ENCODE measurements at places on chromosomes 11 and 22.

DNA sequence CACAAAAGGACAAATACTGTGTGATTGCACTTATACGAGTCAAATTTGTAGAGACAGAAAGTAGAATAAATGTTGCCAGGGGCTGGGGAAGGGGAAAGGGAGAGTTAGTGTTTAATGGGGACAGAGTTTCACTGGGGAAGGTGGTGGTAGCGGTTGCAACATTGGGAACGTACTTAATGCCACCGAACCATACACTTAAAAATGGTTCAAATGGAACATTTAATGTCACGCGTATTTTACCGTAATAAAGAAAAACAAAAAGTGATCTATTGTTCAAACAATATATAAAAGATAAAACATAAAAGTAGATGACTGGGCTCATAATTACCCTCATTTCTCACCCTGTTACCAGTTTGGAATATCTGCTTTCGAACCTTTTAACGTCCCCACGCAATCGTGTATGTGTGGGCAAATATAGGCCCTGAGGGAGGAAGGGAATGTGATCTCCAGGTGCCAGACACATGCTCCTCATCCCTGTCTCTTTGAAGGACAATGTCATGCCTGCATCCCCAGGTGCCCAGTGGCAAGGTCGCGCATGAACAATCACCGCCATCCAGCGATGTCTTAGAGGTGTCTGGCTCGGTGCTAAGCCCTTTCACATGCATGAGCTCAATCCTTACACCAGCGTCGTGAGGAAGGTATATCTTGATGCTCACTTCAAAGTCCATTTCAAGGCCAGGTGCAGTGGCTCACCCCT lies 35.3 kb downstream of the LIF start:
- no peak for DNase-seq

DNA sequence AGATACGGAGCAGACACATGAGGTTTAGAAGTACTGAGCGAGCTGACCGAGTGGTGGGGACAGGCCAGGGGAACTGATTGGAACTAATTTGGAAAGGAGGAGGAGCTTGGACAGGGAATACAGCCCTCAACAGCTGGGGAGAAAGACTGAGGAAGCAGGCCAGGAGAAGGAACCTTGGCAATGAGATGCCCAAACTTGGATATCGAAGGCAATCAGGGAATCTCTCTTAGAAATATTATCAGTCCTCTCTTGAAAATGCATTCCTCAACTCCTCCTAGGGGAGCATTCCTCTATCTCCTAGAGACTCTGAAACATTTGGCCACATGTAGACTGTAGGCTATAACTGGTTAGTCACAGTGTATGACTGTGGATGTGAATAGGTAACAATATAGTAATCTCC lies 284.6 kb downstream of the GUCY1A2 start:
- no peak for DNase-seq

DNA sequence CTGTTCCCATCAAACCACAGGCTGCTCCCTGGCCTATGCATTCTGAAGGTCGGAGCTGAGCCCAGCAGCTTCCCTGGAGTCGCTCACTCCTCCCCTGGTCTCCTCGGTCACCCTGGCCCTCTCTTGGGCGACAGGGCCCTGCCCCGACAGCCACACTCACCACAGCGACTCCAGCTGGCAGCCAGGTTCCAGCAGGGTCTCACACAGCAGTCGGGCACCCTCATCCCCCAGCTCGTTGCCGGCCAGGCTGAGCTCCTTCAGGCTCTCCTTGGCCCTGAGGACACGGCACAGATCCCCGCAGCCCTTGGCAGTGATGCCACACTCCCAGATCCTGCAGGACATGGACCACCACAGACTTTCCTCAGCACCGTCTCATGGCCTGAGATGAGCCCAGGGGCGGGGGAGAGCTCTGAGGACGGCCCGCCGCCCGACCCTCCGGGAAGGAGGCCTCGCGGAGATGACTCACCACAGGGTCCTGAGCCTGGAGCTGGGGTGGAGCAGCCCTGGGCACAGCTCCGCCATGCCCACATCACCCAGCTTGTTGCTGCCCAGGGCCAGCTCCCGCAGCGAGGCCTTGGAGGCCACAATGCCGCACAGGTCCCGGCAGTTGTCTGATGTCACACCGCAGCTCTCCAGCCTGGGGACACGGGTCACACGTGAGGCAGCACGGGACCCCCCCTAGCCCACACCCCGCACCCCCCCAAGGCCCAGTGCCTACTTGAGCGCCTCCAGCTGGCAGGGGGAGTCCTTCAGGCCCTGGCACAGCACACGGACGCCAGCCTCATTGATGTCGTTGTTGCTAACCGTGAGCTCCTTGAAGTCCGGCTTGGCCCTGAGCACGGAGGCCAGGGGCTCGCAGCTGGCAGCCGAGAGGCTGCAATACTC lies 8.5 kb downstream of the RNH1 start:
- no peak for DNase-seq

DNA sequence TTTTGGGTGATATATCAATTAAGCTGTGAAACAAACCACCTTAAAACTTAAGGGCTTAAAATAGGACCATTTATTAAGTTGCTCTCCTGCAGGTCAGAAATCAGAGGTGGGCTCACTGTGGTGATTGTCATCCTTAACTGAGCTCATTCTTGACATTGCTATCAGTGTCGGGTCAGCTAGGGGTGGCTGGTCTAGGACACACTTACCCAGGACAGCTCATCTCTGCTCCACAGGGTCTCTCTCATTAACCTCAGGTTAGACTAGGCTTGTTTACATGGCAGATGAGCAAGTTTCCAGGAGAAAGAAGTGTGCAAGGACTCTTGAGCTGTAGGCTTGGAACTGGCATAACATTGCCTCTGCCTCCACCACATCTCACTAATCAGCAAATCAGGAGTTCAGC lies 601.0 kb upstream of the RAG2 start:
- DNase-seq: no peak

- DNase-seq: peak; percentile 22
These were observed 79.1 kb downstream of the KCNQ1 start for GRCh38 chr11:2523821-2524391.

GRCh38 chr11:1742371-1742770 lies 8.0 kb downstream of the IFITM10 start:
- no peak for DNase-seq

- no peak for DNase-seq
These were observed 1.9 kb upstream of the KDM2A start for GRCh38 chr11:67117176-67117575.

Data from stomach (tissue), 19 donors.